Cerebellar nuclear complex (tissue), 1 donor: ENCODE measurements at places on chromosomes 13 and 19.
A peak's percentile ranks its signal among the peaks of the same experiment; 100 is the strongest.

GRCh38 chr19:44891016-44891882, at the start of gene TOMM40:
Gene TOMM40, plus strand, starts transcription at chr19:44891254. Its CDS starts 162 bp downstream, at chr19:44891416.
- DNase-seq: peak; percentile 99

DNA sequence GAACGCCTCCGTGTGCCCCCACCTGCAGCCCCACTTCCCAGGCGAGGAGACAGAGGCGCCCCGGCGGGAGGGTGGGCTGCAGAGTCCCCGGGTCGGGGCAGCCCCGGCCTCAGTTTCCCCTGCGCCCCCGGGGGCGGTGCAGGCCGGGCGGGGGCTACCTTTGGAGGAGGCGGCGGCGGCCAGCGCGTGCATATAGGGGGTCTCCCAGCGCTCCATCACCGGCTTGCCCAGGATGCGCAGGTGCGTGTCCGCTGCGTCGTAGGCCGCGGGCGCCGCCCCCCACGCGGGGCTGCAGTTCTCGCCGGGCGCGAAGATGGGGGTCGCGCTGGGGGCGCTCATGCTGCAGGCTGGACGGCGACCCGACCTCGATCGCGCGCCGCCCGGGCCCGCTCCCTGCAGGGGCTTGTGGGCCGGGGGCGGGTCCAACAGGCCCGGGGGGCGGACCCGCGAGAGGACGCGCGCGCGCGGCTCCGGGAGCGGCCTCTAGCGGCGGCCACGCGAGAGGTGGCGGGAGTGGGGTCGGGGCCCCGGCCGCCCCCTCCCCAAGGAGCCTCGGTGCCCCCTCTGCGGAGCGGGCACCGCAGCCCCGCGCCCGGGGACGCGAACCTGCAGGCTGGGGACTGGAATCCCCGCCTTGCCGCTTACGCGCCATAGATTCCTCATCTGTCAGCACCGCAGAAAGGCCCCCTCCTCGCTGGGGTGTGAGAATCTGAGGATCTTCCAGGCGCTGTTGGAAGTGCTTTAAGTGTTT, at the start of gene GAMT:
TSS of gene GAMT (minus strand) at position 405 of the 751 bp plus-strand sequence. CDS start at position 339, 66 bp downstream.
- DNase-seq: no peak

DNA sequence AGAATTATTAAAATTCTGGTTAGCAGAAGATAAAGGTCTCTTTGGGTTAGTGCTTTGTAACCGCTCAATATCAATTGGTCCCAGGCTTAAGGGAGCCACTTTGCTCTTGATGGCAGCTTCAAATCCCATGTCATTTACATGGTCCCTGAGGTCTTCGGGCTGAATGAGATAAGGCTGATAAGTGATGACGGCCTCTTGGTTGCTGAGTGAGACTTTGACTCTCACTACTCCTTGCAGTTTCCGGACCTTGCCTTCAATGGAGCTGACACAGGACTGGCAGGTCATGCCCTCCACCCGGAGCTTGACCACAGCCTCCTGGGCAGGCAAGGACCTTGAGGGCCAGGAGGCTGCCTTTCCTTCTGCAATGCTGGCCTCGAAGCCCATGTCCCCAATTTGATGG, 36.8 kb downstream of the ATP7B start:
- DNase-seq: no peak

- DNase-seq: no peak
These were observed 111.2 kb upstream of the SGCG start for GRCh38 chr13:23069566-23069965.

DNA sequence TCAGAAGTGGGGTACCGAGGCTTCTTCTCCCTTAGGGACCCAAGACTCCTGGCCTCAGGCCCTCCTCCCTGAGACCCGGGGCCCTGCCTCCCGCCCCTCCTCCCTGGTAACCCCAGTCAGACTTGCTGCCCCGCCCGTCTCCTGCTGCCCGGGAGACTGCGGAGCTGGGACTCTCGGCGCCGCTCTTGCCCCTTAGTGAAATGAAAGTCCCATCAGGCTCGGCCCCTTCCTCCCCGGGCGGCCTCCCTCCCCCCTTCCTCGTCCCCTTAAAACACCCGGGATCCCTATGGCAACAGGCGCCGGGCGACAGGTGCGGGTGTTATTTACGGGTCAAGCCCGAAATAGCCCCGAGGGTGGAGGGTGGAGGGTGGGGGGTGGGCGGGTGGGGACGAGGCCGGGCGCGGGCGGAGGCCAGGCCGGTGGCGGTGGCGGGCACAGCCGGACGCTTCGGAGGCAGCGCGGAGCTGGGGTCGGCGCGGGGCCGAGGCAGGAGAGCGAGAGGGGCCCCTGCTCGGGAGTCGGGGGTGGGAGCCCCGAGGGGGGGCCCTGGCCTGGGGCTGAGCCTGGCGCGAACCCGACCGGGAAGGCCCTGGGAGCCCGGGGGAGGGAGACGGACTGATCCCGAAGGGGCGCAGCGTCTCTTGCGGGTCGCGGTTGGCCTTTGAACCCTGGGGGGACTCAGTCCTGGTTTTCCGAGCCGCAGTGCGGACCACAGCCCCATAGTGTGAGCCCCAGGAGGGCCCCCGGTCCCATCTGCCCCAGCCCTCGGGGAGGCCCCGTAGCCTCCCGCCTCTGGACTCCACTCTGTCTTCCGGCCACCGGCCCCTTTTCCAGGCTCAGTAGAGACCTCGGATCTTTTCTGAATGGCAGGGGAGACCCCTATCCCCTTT, at the start of gene CACNG6:
TSS of gene CACNG6 (plus strand) at position 414 of the 890 bp plus-strand sequence. CDS start 1,241 bp downstream, outside the sequence.
- DNase-seq: no peak

DNA sequence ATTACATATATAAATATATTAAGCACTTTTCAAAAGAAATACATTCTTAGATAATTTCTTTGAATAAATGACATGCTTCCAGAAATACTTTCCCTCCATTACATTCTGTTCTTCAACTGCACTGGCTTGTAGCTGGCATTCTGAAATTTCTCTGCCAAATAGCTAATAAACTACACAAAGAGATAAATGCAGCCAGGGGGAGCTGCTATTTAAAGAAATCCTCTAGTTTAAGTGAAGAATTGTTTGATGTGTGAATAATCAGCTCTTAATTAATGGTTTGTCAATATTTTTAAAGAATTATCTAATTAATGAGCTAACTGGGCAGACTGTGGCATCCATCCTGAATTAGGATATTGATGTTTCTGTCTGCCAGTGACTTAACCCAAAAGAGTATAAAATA, 30.7 kb downstream of the SLC7A1 start:
- no peak for DNase-seq

GRCh38 chr13:27201661-27202060, 30.1 kb upstream of the USP12 start:
- no peak for DNase-seq

DNA sequence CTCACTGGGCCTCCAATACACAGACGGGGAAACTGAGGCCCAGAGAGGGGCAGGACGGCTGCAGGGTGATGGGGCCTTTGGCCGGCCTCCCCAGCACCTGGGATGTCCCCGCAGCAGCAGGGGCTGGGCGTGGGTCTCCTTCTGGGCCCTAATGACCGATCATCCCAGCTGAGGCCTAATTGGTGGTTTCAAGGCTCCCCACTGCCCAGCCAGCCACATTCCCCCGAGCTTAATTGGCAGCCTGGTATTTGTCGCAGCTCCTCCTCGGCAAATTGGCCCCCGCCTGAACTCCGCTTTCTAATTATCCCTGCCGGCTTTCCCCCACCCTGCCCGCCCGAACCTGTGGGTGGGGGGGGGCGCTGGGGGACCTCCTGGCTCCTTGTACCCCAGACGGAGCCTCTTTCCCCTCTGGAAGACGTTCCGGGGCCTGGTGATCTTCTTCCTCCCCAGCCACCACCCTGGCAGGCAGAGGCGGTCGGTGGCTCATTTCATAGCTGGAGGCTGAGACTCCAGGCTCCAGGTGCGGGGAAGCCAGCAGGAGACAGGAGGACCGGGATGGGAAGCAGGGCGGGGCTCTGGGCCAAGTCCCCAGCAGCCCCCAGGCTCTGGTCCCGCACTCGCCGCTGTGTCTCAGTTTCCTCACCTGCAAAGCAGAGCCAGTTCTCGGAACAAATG, 27.2 kb upstream of the WDR18 start:
- DNase-seq: no peak

DNA sequence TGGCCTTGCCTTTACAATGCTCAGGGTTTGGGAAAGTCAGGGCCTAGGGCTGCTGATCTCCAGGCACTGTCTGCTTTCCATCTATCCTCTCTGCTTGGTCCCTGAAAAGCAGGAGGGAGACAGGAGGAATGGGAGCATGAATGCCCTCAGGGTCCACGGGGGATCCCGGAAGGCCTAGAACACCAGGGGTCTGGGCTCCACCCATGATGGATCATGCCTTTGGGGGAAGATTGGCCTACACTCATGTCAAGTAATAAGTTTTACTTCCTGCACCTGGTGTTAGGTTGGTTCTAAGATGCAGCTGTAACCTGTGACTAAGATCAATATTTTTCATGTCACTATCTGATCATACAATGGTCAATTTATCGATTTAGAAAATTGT, 118.3 kb upstream of the GJB6 start:
- no peak for DNase-seq

GRCh38 chr13:61664801-61665705, 249.4 kb upstream of the PCDH20 start:
- no peak for DNase-seq

GRCh38 chr13:92574499-92574898, 652.1 kb upstream of the GPC6 start:
- DNase-seq: no peak

DNA sequence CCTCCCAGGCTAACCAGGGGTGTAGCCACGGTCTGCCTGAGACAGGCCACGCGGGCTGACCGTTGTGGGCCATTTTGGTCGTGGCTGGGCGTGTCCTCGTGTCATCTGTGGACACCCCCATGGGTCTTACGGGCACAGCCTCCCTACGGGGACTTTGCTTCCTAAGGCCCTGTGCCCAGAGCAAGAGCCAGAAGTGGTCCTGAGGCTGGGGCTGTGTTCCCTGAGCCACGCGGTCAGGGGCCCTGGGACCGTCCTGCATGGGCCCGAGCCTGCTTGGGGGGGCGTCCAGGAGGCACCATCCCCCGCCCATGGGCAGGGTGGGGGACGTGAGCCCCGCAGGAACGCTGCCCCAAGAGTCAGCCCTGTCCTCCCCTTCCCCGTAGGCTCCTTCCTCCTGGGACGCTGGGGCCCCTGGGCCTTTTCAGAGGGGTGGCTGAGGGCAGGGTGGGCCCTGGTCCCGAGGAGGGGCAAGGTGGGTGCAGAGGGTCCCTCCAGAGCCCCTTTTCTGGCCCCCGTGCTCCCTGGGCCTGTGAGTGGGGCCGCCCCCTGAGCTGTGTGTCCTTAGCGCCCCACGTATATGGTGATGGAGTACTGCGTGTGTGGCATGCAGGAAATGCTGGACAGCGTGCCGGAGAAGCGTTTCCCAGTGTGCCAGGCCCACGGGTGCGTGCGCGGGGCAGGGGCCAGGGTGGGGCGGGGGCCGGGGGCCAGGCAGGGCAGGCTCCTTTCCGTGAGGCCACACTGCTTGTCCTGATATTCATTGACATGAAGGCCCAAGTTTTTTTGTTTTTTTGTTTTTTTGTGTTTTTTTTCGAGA, 13.4 kb downstream of the STK11 start:
- DNase-seq: no peak

GRCh38 chr13:65631078-65631477, 1599.1 kb downstream of the PCDH9 start:
- no peak for DNase-seq

- no peak for DNase-seq
These were observed 2.0 kb upstream of the KLF12 start for GRCh38 chr13:74136084-74136658.

DNA sequence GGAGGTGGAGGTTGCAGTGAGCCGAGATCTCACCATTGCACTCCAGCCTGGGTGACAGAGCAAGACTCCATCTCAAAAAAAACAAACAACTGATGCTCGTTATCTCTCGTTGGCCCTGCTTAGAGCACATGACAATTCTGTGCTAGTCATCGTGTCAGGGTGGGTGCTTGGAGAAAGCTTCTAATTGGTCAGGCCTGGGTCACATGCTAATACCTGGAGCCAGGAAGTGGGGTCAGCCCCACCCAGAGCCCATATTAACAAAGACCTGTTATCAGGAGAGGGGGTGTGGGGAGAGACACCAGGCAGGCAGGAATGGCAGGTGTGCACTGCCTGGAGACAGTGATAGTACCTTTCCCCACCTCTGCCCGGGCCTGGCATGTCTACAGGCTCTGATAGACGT, 84.9 kb downstream of the DPF1 start:
- DNase-seq: no peak

DNA sequence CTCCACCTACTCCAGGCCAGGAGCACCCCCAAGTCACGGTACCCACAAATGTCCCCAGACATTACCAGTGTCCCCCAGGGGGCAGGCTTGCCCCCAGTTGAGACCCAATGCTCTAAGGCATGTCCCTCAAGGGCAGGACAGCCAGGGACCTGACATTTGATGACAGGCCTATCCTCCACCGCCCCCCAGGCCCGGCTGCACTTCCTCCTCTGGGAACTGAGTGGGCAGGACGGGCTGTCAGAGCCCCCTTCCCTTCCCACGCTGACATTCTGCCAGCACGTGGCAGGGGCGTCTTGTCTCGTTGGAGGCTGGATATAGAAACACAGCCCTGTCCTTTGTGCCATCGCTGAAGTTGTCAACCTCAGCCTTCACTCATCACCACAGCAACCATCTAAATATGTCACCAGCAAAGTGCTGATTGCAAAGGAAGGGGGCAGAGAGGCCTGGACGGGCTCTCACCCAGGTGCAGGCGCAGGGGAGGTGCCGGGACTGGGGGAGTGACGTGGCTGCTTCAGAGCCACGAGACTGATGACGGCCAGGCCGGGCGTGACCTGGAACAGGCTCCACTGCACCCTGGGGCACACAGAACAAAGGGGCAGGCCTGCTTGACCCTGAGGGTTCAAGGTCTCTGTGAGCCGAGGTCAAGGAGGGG, 38.4 kb downstream of the GNG7 start:
- no peak for DNase-seq

GRCh38 chr19:49690656-49691242, at the start of gene CPT1C:
Gene CPT1C, plus strand, starts transcription at chr19:49691116. Its CDS starts 1,137 bp downstream, at chr19:49692253.
- DNase-seq: peak; percentile 84
